Ecto neural progenitor cell (in vitro differentiated cells): ENCODE measurements at places on chromosomes 13 and 19.

DNA sequence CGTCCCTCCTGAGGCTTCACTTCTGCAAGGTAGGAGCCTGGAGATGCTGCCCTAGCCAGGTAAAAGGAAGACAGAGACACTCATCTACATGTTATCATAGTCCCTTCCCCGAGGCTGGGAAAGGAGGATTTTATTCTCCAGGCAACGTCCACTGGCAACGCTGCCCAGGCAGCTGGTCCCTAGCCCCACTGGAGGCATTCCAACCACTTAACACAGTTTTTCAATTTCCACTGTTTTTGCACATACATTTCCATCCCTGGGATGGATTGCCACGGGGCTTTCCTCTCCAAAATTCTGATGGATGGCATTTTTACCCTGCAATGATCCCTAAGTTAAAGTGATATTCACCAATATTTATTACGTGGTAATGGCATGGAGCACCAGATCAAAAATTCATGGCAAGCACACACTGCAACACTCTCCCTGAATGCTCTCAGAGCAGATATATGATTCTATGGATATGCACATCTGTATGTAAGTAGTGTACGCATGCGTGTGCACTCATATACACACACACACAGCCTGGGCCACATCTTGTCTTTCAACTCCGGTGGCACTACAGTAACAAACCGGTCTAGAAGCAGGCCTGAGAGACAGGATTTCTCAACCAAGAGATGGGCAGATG lies 322.3 kb upstream of the TSHZ3 start:
- DNase-seq = no peak

GRCh38 chr19:41887711-41888382 lies 4.9 kb downstream of the ARHGEF1 start:
- DNase-seq = no peak

GRCh38 chr13:103351035-103351828 lies 285.0 kb upstream of the SLC10A2 start:
- DNase-seq = no peak

DNA sequence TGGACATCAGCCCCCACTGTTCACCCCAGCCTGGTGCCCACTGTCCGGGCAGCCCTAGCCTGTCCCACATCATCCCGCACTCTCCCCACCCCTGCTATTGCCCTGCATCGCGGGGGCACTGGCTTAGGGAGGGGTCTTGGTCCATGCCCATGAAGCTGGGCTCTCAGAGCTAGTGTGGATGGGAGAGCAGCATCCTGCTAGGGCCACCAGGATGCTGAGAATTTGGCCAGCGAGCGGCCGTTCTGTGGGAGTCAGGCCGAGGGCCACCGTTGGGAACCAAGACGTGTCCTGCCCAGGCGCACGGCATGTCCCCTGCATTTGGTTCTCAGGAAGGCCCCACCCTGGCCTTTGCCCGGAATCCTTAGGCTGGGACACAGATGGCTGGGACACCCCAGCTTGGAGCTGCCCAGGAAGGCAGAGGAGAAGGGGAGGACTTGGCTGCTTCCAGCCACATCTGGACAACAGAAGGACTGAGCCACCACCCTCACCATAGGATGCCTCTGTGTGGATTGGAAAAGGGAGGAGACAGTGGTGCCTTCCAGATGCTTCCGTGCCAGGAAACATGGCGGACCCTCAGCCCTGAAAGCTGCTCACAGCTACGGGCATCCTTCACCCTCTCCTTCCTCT lies 14.6 kb downstream of the ADGRE5 start:
- no peak for DNase-seq

- no peak for DNase-seq
These were observed 171.2 kb downstream of the ITGBL1 start for GRCh38 chr13:101623470-101624209.

- DNase-seq = no peak
These were observed 69.7 kb upstream of the SIAH3 start for GRCh38 chr13:45921162-45921736.

GRCh38 chr19:32464279-32464678 lies 58.7 kb downstream of the DPY19L3 start:
- no peak for DNase-seq

DNA sequence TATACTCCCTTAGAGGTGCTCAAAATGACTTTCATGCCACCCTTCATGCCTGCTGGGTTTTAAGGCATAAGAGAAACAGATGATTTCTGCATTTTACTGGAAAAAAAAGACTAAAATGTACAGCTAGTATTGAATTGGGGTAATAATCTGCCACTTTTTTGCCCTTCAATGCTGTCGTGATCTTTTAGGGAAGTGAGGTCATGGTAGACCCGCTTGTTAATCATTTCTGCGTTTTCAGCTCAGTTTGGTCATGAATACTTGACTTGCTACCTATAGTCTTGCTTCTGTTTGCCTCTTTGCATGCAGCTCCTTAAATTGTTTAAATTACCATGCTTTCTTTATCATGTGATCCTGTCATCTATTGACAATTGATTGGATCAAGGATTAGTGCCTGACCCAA lies 90.4 kb downstream of the PCCA start:
- DNase-seq = no peak
